ENCODE measurements at places on chromosomes 16 and 17.

GRCh38 chr17:29582772-29583171 lies 6.7 kb downstream of the GIT1 start:
- DNase-seq = no peak

DNA sequence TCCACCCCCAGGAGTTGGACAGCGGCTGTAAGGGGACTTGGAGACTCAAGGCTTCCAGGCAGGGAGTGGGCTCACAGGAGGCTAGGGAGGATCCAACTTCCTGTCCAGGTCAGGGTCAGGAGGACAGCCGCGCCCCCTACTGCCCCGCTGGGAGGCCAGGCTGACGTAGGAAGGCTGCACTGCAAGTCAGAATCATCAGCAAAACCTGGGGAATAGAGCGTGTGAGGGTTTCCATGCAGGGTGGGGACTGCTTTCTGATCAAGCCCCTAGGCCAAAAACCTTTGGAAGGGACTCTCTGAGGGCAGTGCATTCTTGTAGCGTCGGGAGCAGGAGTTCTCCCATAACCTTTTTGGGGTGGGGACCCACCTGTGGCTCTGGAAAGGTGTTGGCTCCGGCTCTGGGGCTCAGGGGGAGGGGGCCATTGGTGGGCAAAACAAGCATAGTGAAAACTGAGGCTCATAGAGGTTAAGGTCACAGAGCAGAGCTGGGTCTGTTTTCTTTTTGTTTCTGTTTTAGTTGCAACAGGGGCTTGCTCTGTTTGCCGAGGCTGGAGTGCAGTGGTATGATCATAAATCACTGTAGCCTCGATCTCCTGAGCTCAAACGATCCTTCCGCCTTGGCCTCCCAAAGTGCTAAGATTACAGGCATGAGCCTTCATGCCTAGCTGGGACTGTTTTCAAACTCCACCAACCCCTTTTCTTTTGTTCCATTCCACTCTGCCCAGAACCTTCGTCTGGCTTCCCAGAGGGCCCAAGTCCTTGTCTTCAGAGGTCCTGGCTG lies 22.1 kb downstream of the RAI1 start:
- no peak for DNase-seq

DNA sequence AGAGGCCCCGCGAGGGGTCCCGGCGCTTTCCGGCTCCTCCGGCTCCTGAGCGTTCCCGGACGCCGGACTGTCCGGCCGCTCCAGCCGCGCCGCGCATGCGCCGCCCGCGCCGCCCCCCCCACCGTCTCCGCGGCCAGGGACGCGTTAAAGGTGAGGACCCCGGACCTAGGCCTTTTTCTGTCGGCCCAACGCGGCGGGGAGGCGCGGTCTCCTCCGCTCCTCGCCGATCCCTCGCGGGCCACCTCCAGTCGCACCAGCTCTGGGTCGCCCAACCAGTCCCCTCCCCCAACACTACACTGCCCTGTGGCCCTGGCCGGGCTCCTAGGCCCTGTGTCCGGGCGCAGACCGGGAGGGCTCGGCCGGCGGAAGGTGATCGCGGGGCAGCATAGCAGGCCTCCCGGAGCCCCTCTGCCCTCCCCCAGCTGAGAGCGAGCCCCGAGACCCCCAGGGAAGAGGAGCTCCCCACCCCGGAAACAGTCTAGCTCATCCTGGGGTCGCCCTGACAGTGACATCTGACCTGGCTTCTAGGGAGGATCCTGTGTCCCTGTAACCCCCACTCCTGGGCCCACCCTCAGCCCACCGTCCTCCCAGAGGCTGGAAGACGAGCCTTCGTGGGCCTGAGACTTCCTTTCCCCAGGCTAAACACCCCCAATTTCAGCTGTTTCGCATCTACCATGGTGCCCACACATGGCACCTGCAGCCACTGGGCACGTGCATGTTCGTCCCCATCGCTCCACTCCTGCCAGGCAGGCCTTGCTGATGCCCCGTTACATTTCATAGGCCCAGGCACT lies 14.7 kb upstream of the BCAR1 start:
- no peak for DNase-seq

DNA sequence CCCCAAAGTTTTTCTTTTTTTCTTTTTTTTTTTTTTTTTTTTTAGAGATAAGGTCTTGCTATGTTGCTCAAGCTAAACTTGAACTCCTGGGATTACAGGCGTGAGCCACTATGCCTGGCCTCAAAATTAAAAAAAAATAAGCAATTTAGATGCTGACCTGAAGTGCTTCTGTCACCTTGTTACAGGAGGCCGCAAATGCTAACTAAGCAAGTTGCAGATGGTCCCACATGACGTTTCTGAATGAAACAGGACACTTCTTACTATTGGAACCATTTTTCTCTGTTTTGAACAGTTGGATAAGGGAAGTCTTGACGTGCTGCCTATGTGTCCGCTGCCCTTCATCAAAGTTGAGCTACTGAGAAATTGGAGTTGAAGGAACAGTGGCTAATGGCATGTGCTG lies 8.8 kb downstream of the ANKRD40CL start:
- DNase-seq = no peak

DNA sequence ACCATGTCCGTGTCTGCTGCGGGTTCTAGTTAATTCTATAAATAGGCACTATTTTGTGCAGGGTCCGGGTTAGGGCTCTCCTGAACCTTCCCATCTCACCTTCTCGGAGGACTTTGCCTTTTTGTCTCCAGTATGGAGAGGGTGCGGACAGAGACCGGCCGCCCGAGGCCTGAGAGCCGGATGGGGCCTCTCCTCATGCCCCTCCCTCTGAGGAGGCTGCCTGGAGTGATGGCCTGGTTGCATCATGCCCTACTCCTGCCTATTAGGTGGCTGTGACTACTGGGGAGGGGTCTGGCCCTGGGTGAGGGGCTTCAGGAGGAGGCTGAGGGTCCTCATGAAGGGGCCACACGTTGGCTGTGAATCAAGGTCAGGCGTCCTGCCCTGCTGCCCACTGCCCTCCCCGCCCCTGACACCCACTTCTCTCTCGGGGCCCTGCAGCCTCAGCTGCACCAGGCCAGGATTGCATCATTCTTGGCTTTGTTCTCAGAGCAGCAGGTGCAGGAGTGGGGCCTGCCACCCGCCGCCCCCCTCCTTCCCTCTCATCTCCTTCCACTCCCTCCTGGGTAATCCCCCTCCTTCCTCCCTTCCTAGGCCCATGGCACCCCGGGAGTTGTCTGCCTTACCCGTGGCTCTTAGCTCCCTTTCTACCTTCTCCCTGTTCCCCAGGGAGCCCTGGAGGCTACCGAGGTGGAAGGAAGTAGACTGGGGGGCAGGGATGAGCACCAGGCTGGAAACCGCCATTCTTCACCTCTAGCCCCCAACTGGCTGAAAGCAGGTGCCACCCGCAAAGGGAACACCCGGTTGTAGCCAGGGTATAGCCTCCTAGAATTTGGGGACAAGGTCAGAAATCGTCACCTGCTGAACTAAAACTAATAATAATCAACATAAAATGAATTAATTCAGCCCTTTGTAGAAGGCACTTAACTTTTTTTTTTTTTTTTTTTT lies 12.7 kb upstream of the ARHGAP23 start:
- DNase-seq = no peak

- DNase-seq = no peak
Measured at GRCh38 chr17:63595132-63595531, 5.6 kb upstream of the TACO1 start.

- no peak for DNase-seq
Measured at GRCh38 chr17:8831234-8831849, 32.2 kb upstream of the MFSD6L start.

GRCh38 chr17:73435412-73435811 lies 123.6 kb upstream of the CDC42EP4 start:
- no peak for DNase-seq

- DNase-seq = no peak
Measured at GRCh38 chr17:53472586-53472985, 350.1 kb upstream of the KIF2B start.

DNA sequence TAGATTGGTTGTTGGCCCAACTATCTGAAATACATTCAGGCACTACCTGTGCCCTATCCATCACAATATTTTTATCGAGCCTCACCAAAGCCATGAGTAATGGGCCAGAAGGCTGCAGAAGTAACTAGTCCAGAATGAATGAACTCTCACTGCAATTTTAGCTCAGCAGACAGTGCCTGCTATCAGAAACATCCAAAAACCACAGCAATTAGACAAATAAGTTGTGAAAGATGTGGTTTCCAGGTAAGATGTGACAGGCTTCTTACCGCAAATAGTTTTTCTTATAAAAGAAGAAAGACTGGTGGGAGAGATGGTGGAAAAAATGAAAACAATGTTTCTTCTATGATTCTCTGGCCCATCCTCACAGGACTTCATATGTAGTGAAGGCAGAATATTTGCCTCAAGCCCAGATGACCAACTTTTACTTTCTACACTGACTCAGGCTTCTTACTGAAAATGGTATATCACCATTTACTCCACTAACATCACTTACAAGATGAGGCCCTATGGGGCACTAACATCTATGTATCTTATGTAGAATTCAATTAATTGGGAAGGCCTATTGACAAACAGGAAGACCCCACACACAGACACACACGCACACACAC lies 9.8 kb upstream of the RFFL start:
- no peak for DNase-seq
